ENCODE measurements at places on chromosomes 3 and 15.

- DNase-seq = no peak
These were observed 241.4 kb upstream of the EOMES start for GRCh38 chr3:27963519-27963918.

GRCh38 chr15:68435966-68436365 is 4.0 kb upstream of the ITGA11 start:
- DNase-seq = no peak

DNA sequence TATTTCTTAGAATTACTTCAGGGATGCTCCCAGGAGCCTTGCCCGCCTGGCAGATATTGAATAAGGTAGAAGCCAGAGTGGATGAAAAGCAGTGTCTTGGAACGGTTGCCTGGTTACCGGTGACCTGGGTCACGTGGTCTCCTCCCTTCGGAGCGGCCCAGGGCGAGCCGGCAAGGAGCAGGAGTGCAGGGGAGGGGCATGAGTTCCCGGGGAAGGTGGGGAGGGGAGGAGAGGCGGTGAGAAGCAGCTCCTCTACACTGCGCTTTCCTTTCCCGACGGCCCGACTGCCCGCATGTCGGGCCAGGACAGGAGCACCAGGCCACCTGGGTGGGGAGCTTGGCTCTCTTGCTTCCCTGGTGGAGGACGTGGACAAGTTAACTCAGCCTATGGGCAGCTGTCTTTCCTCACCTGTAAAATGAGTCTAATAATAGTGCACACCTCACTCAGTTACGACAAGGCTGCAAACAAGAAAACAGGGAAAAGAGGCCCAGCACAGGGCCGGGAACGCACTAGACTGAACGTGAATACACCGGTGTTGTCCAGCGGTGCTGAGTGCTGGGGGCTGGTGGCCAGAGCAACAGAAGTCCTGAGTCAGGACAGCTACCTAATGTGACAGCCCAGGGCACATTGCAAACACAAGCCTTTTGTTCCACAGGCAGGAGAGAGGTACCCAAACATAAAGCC is 198.3 kb downstream of the ADAMTS9 start:
- peak; percentile 76 for DNase-seq

DNA sequence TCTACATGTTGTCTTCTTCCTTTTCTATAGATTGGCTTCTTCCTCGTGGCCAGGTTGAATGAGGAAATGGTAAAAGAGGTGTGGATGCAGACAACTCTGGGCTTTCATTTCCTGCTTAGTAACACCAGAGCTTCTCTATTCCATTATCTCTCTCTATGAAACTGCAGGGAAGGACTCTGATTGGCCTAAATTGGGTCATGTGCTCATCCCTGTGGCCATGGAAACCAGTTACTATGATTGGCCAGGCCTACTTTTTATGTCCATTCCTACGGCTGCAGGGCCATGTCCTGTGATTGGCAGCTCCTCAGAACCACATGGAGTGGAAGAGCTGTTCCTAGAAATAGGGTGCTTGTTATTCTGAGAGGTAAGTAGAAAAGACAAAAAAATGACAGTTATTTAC is 486.9 kb upstream of the ADAMTS9 start:
- DNase-seq = no peak

DNA sequence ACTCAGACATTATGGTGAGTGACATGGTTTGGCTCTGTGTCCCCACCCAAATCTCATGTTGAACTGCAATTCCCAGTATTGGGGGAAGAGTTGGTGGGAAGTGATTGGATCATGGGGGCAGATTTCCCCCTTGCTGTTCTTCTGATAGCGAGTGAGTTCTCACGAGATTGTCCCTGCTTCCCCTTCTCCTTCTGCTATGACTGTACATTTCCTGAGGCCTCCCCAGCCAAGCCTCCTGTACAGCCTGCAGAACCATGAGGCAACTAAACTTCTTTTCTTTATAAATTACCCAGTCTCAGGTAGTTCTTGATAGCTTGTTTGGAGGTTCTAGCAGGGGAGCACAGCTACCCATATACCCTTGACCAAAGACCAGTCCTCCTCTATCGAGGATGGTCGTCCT is 45.9 kb downstream of the ADAM10 start:
- DNase-seq = no peak

- DNase-seq = no peak
These were observed 279.1 kb upstream of the PLSCR5 start for GRCh38 chr3:146884296-146884695.

DNA sequence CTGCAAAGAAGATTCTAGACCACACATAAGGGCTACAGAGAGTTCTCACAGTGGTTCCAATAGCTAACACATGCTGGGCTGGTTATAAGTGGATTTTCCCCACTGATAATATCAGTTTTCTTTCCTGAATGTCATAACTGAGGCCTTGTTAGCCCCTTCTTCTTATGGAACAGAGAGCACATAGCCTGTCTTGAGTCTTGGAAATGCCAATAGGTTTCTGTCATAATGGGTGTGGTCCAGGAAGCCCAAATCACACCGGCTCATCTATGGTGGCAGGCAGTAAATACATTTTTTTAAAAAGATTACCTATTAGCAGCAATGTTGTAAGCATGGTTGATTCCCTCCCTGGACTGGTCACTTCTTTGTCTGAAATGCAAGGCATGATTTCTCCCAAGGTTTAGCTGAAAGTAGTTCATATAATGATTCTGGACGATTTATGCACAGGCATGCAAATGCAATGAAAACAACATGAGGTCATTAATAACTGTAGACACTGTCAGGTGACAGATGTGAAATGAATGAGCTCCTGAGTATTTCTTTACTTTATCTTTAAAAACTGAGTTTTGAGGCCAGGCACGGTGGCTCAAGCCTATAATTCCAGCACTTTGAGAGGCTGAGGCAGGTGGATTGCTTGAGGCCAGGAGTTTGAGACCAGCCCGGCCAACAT is 67.2 kb upstream of the ATP2C1 start:
- DNase-seq = no peak

GRCh38 chr3:176147251-176147650 is 1050.0 kb downstream of the TBL1XR1 start:
- DNase-seq = peak; percentile 30

GRCh38 chr15:38224486-38224885 is 28.1 kb upstream of the SPRED1 start:
- DNase-seq = no peak

DNA sequence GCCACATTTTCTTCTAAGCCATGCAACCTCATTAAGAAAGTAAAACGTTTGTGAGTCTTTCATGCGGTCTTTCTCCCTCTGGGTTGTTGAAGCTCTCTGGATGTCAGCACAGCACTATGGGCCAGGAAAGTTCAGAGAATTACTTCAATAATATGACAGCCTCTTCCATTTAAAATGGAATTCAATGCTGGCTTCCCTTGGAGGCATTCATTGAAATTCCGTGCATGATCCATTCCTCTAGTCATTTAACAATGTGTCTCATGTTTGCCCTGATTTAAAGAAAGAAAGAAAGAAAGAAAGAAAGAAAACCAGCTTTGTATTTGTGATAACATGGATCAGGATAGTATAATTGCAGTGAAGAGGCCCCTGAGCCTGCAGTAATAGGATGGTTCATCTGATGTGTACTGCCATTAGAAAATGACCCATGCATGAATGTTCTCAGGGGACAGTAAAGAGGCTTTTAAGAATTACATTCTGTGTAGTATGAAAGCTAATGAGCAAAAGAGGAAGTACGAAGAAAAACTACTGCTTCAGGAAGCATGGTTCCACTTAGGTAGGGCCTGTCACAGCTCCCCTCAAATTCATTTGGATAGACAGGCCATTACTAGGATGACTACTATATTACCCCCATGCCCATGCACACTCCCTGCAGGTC is 146.0 kb downstream of the ARPP21 start:
- DNase-seq = no peak

GRCh38 chr3:50304601-50305000 is 1.2 kb upstream of the HYAL1 start:
- no peak for DNase-seq

- no peak for DNase-seq
These were observed 11.9 kb downstream of the IL17RB start for GRCh38 chr3:53858096-53858741.

- DNase-seq = no peak
These were observed 78.1 kb downstream of the DCUN1D1 start for GRCh38 chr3:182902236-182902635.

DNA sequence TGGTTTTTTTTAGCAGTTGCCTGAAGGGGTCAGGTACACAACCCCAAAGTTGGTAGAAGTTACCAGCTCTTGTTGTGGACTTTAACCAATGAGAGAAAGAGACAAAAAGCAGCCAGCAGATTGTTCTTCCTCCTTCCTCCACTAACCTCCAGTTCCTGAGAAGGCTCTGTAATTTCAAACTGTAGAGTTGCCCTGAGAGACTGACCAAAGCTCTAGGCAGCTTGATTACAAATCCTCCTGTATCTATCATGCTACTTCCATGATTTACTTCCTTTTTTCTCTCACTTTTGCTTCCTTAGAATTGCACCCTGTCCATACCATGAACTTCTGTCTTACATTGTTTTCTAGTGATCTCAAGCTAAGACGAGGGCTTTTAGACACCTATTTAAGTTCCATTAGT is 29.2 kb downstream of the NSUN3 start:
- no peak for DNase-seq

GRCh38 chr3:71657831-71658530 is 67.2 kb downstream of the EIF4E3 start:
- peak; percentile 76 for DNase-seq

GRCh38 chr3:147415286-147415685 is 6.1 kb downstream of the ZIC1 start:
- DNase-seq = no peak

GRCh38 chr3:126300761-126301481 is 56.3 kb downstream of the KLF15 start:
- DNase-seq = peak; percentile 35

DNA sequence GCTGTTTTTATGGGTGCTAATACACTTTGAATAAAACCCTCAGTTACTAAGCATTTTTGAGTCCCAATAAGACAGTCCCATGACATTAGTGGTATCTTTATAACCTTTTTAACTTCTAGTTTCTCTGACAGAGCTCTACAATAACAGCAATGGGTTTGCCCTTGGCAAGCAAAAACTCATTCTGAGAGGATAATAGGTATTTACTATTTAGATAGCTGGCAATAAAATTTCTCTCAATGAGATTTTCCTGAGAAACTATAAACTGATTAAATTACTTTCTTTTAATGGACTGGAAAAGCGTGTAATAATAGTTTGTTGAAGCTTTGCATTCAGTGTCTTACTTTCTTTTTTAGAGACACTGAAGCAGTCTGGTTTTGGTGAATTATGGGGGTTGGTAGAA is 168.0 kb upstream of the MLF1 start:
- no peak for DNase-seq

DNA sequence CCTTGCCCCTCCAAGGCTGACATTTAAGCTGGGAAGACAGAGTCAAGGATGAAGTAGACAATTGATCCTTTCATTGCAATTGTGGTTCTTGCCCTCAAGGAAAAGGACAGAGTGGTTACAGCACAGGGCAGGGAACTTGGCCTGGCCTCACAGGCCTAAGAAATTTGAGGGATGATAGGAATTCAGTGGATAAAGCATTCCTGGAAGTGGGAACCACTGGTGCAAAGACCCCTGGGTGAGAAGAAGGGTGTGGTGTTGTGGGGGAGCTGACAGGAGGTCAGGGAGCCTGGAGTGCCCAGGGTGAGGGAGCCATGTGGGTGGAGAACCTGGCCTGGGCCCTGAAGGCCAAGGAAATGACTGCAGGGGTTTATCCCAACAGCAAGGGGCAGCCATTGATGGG is 287.4 kb downstream of the UACA start:
- DNase-seq = no peak

DNA sequence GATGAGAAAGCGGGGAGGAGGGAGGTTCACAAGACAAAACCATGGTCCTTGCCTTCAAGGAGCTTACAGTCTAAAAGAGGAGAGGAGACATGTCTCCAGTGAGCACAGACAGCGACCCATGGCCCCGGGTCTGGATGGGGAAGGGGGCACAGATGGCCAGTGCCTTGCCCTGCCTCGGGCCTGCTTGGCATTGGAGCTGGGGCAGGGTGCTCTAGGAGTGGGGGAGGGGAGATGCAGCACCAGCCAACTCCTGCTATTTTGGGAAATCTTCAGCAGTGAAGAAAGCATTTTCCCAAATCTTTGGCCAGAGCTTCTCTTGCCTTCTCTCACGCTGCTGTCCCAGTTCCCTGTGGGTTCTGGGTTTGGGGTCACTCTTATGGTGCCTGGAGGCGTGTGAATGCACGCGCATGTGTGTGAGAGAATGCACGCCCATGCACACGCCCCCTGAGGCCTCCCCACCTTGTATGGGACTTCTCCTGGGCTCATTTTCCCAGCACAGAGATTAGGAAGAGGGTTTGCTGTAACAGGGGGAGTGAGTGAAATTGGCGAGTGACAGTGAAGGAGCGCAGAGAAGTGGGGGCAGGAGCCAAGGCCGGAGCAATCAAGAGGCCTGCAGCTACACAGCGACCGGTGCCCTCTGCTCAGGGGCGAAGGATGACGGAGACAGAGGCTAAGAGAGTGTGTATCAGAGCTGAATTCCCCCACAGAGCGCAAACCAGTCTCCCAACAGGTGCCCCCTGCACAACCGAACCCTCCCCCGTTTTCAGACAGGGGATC is 71.5 kb downstream of the SEMA5B start:
- no peak for DNase-seq

GRCh38 chr15:85580879-85581278 is 200.5 kb downstream of the AKAP13 start:
- no peak for DNase-seq

GRCh38 chr3:53702776-53703530 is 143.3 kb downstream of the CHDH start:
- no peak for DNase-seq

GRCh38 chr3:67521053-67521646 is 133.3 kb downstream of the SUCLG2 start:
- no peak for DNase-seq

- no peak for DNase-seq
These were observed 166.5 kb downstream of the GMNC start for GRCh38 chr3:190695994-190696393.

DNA sequence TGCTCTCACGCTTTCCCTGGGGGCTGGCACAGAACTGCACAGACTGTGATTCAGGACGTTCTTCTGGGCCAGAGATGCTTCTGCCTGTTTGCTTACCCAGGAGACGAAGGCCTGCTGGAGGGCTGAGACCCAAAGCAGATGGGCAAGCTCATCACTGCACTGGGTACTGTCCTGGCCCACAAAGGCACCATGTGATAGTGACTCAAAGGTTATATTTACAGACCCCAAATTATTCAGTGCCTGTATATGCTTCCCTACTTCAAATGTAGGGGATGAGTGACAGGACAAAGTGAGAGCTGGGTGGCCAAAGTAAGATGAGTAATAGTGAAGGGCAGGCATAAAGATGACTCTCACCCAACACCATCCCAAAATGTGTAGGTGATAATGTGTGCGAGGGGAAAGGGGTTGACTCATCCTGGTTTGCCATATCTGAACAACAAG is 127.4 kb downstream of the WDR76 start:
- DNase-seq = no peak
